GM18507 (cell line): ENCODE measurements at places on chromosomes 16 and 17.
A peak's percentile ranks its signal among the peaks of the same experiment; 100 is the strongest.

DNA sequence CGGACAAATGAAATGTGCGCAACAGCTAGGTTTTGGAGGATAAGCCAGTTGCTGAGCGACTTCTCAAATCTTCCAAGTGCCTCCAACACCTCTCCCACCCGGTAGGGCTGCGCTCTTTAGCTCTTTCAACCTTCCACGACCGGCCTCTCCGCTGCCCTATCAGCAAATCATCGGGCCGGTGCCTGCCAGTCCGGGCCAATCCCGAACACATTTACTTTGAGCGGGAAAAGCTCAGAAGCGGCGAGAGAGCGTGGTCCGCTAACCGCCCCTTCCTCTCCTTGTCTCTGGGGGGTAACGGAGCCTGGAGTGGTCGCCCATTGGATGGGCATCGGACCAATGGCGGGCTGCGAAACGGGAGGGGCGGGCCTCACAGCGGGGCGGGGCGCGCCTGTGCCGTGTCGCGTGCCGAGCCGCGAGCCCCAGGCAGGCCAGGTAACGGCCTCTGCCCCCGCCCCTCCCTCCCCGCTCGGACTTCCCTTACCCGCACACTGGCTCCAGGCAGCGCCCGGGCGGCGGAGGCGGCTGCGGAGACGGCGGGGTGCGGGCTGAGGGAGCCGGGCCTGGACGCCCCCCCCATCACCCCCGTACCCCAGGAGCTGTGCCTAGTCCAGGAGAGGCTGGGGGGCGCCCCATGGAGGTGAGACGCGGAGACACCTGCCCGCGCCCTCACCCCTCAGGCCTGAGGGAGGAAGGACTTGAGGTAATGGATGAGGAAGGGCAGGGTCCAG is at the start of gene MEIOC:
MEIOC (plus strand) TSS at position 486 of the 728 bp plus-strand sequence; CDS start at position 632, 146 bp downstream.
- DNase-seq, result no peak

- no peak for DNase-seq
Measured at GRCh38 chr16:70465999-70466804, 11.8 kb downstream of the FCSK start.

- no peak for DNase-seq
Measured at GRCh38 chr16:89334050-89334449, 116.5 kb downstream of the ZNF778 start.

- DNase-seq, result no peak
Measured at GRCh38 chr17:8922451-8922850, 43.1 kb downstream of the PIK3R5 start.

DNA sequence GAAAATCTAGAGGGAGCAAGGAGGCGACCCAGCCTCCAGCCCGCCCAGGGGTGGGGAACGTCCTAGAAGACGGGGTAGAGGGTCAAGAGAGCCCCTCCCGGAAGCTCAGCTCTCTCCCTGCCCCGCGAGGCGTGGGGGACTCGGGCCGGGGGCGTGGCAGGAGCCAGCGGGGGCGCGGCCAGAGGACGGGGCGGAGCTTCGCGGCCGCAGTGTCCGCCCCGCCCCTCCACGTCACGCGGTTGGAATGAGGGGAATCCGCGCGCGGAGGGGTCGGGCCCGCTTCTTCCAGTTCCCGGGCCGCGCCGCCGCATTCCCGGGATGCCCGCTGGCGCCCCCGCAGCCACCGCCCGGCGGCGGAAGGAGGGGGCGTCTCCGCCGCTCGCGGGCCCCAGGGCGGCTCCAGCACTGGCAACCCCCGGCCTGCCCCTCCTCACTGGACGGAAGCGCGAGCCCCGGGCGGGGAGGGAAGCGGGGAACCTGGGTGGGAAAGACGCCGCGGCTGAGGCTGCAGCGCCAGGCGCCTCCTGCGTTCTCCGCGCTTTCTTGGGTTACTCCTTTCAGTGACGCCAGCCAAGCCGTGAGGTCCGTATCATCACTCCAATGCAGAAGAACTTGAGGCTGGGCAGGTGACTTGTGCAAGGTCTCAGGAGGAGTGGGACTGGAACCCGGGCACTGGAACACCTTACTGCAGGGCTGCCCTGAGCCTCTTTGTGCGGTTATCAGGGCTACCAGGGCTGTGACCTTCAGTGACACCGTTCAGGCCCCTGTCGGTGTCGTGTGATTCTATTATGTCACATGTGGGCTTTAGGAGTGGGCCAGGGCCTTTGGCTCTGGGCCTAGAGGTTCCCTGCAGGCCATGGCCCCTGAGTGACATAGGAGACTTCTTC is 4.3 kb downstream of the MYO1C start:
- no peak for DNase-seq

DNA sequence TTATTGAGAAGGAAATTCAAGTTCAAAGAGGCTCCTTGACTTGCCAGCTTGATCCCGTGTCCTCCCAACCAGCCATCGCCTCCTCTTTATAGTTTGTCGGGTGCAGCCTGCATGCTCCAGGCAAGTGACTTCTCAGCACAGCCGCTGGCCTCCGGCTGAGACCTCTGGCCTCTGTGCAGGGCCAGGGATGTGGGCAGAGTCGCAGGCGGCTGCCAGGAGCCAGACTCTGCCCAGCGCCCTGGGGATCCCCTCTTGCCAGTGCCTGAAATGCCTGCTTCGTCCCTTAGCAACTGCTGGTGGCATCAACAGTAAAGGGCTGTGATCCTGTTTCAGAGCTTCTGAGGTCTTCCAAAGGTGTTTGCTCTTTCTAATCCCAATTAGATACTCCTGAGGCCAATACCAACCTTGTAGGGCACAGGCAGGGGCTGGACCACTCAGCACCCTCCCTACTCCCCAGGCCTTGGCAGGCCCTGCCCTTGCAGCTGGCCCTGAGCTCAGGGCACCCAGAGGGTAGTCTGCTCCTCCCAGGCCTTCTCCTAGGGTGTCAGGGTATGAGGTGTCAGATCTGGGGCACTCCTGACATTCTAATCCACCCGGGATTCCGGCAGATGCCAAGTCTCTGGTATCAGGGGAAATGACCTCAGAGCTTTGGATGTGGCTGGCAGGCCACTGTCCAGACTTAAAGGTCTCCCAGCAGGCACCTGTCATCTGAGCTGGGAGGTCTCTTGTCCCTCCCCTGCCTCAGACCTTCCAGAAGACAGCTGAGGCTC is 68.0 kb upstream of the SIAH1 start:
- no peak for DNase-seq

DNA sequence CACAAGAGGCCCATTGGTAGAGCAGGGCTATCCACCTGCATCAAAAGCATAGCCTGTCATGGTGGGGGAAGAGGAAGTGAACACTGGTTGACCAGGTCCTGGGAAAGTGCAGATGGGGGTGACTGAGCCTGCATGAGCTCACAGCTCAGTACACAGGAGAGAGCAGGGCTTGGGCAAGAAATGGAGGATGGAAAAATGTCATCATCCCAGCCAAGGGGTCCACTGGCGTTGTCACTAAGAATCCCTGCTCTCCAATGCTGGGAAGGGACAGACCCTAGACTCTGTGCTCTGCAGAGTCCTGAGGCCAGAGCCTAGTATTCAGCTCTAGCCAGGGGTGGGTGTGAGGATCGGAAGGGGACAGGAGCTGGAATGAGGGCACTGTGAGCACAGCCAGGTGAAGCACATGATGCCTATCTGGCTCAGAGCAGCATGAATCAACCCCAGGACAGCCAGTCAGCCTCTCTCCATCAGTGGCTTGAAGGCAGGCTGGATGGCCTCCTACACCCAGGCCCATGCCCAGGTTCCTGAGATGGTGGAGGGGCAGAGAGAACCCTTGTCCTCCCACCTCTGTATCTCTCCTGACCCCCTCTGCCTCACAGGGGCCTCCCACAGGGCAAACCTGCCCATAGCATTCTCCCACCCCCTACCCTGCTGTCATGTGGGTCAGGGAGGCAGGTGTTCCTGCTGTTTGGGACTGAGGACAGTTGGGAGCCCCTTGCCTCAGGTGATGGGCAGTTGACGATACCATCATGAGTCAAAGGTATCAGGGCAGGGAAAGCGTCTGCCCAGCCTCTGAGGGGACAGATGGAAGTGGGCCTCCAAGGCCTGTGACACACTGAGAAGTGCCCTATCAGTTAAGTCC is 13.8 kb upstream of the CTCF start:
- DNase-seq, result no peak

- no peak for DNase-seq
Measured at GRCh38 chr17:72937707-72938106, 154.8 kb downstream of the SLC39A11 start.

GRCh38 chr16:11557801-11558200 is 28.9 kb downstream of the LITAF start:
- no peak for DNase-seq

DNA sequence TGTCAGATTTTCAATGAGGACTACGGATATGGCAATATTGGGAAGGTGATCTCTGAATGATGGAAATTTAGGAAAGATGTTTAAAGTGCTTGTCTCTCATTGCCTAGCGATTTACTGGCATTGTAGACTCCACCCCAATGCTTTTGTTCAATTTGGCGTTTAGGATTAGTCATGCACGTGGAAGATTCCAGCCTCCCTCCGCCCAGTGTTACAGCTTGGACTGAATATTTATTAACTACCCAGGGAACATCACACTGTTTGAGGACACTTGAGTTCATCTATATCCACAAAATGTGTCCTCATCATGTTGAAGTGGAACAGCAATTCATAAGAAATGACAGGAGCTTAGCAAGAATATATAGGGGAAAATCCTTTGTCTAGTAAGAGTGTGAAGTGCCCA is 738.8 kb upstream of the RBFOX1 start:
- DNase-seq, result no peak

- DNase-seq, result no peak
Measured at GRCh38 chr16:73746554-73746953, 550.1 kb upstream of the PSMD7 start.

DNA sequence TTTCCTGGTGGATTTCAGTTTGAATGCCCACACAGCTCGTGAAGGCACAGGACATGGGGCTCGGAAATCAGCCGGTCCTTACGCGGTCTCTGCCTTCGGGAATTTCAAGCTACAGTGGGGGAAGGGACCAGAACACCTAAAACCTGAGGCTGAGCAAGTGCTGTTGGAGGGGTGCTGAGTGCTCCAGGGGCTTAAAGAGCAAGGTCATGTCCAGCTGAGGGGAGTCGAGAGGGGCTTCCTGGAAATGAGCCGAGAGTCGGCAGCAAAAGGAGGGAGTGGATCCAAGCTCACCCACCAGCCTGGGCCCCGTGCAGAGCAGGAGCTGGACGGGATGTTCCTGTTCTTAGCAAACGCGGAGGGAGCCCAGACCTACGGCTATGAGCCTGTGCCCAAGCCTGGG is 73.2 kb upstream of the RPL38 start:
- no peak for DNase-seq

- DNase-seq, result no peak
Measured at GRCh38 chr16:21097151-21097550, 53.5 kb downstream of the DNAH3 start.

- no peak for DNase-seq
Measured at GRCh38 chr16:67517155-67517445, 11.5 kb upstream of the RIPOR1 start.

GRCh38 chr17:41687828-41688640 is 651 bp upstream of the EIF1 start:
- no peak for DNase-seq

- no peak for DNase-seq
Measured at GRCh38 chr16:11605891-11606290, 19.2 kb upstream of the LITAF start.

DNA sequence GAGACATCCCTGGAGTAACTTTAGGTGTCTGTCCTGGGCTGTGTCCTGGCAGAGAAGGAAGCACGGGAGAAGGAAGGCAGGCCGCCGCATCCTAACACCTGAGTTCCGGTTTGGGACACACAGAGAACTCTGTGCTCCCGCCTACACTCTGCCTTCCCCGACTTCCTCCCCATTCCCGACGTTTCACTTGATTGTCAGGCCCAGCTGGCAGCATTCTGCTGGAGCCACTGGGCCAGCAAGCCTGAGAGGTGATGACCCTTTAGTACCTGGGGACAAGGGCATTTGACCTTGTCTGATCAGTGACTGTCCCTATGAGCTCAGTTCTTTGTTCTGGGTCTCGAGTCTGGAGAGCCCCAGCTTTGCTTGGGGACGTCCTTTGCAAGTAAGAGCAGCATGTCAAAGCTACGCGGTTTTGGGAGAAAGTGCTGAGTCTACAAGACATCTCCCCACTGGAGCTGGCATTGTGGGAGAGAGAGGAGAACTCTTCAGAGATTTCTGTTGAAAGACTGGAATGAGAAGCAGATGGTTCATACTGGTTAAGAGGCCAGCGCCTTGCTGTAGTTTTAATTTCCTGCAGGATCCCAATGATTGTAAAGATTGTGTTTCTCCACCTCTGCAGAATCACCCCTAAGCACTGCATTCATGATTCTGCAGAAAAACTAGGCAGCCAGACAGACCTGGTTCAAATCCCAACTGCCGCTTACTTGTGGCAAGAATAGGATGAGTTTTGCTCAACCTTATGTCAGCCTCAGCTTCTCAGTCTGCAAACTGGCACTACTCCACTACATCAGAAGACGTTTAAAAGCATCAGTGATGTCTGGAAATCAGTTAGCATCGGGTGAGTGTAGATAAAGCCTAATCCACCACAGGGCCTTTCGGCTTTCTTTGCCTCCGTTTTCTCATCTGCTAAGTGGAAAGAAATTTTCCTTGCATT is 20.6 kb downstream of the ABAT start:
- no peak for DNase-seq

- DNase-seq, result no peak
Measured at GRCh38 chr17:80526116-80526910, 18.3 kb upstream of the RPTOR start.

- DNase-seq, result no peak
Measured at GRCh38 chr17:61464130-61464842, 12.1 kb downstream of the TBX4 start.

- no peak for DNase-seq
Measured at GRCh38 chr17:34723875-34724274, 144.5 kb downstream of the TMEM132E start.

GRCh38 chr16:78390508-78391324 is 291.3 kb downstream of the WWOX start:
- no peak for DNase-seq

- no peak for DNase-seq
Measured at GRCh38 chr16:26454102-26454501, 612.6 kb upstream of the C16orf82 start.

GRCh38 chr16:17416461-17417311 is 54.1 kb downstream of the XYLT1 start:
- DNase-seq, result peak; percentile 74

- no peak for DNase-seq
Measured at GRCh38 chr17:46003907-46004748, 5.1 kb downstream of the STH start.

- DNase-seq, result no peak
Measured at GRCh38 chr16:88375996-88376834, 6.5 kb upstream of the ZNF469 start.

DNA sequence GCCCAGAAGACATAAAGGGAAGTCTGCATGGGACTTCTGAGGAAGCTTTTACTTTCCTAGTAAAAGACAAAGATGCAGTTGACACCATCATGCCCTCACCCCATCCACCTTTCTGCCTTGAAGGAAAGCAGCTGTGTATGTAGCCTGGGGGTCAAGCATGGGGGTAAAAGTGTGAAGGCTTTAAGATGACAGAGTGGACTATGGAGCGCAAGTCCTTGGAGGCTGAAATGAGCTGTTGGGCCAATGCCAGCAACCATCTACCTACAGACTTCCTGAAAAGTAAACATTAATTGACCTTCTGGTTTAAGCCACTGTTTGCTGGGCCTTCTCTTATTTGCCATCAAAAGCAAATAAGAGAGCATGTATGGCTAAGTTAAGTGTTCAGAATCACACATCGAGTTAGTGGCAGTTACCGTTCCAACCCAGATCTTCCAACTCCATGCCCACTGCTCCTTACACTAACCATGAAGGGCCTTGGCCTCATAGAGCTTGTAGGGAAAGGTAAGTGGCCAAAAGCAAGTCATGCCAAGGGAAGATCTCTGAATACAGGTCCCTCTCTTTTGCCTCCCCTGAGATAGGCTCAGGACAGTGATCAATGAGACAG is 30.0 kb downstream of the SLC13A5 start:
- no peak for DNase-seq
